ENCODE measurements at places on chromosomes 3 and 15.

DNA sequence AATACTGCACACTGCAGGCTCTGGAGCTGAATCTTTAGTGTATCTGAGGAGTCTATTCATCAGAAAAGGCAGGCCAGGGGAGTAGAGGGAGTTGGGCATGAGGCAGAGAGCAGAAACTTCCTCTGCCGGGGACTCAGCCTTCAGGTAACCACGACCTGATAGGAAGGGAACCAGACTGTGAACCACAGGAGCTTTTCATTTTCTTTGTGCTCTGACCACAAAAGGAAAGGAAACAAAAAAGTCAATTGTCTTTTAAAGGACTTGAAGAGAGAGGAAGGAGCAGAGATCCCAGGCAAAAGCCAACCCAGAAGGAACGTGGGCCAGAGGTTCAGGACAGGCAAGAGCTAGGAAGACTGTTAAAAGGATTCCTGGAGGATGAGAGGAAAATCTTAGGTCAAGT, 573.3 kb downstream of the EPHB1 start:
- no peak for DNase-seq

- DNase-seq: no peak
Observed at GRCh38 chr15:25694823-25695312, 168.3 kb downstream of the ATP10A start.

DNA sequence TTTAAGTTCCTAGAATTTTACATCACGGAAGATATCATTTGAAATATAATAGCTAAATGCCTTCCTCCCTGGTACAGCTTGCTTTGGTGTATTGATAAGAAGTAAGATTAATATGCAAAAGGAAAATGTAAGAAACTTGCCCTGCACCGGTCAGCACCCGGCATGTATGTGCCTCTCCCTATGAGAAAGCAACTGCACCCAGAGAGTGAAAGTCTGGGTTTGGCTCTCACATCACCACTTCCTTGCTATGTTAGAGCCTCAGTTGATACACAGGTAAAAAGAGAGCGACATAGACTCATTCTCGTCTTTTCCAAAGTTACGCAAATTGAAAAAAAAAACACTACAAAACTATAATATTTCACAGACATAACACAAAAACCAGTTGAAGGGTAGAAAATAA, 96.7 kb downstream of the FOXP1 start:
- DNase-seq: no peak

- no peak for DNase-seq
Observed at GRCh38 chr15:83581381-83581780, 72.5 kb upstream of the ADAMTSL3 start.

- no peak for DNase-seq
Observed at GRCh38 chr15:44011238-44011854, 183.7 kb downstream of the FRMD5 start.

Data from AG04450 (cell line).